ENCODE measurements at places on chromosomes 11 and 22. TPM values are rescaled to one million over a fixed set of nuclear protein-coding genes. Genes with fewer than 3 reads are reported as not detected.

Gene IL10RA
- total RNA-seq = not detected

Gene PPM1F
- total RNA-seq = 48.3 TPM

Gene PLEKHB1
- total RNA-seq = 1.0 TPM

Gene SNX32
- 1.2 TPM for total RNA-seq

Gene JAM3
- 105 TPM for total RNA-seq

Gene IL17REL
- total RNA-seq = under 0.01 TPM

Data from smooth muscle cell of trachea (primary cell).